ENCODE measurements at places on chromosomes 2 and 18.

GRCh38 chr2:220512419-220512818 is 885.0 kb downstream of the SLC4A3 start:
- DNase-seq = no peak

DNA sequence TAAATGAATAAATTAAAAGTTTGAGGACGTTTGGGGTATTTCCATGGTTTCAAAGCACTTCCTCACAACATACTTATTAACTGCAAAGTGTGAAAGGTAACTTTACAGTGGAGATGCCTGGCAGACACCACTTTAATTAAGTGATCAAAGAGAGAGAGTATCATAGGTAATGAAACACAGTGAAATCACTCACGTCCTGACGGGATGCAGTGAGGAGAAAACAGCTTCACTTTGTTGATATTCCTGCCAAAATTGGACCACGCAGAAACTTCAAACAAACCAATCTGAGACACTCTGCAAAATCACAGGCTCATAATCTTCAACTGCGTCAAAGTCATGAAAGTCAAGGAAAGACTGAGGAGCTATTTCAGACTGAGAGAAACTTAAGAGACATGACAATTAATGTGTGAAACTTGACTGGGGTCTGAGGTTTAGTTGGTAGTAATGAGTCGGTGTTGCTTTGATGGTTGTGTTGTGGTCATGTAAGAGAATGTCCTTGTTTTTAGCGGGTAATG is 66.0 kb upstream of the ITGB6 start:
- DNase-seq = no peak

DNA sequence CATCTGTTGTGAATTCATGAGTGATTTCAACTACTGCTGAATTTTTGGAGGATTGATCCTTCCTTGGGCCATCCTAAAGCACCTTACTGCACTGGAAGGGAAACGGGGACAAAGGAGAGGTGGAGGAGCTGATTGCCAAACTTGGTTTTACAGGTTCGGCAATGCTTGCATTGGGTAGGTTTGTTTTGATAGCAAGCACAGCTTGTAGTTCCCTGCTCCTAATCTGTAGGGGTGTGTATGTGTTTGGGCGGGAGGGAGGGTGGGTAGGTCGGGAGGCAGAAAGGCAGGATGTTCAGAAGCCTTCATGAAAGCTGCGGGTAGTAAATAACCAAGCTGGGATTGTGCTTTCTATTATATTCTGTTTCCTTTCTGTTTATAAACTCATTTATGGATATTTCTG is 24.6 kb downstream of the PHLPP1 start:
- DNase-seq = no peak

GRCh38 chr2:177817300-177817699 is 255.3 kb downstream of the PDE11A start:
- no peak for DNase-seq

GRCh38 chr2:72887032-72887739 is at the start of gene SPR:
SPR (plus strand) TSS chr2:72887408; CDS start chr2:72887433, 25 bp downstream.
- DNase-seq = no peak
